ENCODE measurements at places on chromosomes 16 and 17.
A peak's percentile ranks its signal among the peaks of the same experiment; 100 is the strongest.

DNA sequence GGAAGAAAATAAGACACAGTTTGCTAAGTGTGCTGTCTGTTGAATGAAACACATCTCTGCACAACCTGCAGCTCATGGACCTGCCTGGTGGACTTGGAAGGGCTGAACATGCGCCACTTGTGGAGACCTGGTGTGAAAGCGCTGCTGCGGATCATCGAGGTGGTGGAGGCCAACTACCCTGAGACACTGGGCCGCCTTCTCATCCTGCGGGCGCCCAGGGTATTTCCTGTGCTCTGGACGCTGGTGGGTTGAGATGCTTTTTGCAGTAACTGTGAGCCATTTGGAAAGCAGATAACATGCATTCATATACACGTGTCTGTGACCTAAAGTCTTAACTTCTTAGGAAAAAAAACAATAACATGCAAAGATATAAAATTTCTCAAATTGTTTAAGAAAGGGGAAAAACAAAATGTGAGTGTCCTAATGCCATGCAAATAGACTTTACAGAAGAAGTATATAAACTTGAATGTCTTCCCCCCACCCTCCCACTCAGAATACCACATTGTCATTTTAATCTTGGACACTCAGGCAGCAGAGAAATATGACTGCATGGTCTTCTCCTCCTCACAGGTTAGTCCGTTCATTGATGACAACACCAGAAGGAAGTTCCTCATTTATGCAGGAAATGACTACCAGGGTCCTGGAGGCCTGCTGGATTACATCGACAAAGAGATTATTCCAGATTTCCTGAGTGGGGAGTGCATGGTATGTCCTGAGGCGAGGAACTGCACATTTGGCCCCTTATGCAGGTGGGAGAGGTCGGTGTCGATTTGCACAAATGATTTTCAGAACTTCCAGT lies 65.6 kb downstream of the SEC14L1 start:
- no peak for DNase-seq
- peaks cover 36% of the 10 kb centered on the region for H3K36me3 ChIP-seq

DNA sequence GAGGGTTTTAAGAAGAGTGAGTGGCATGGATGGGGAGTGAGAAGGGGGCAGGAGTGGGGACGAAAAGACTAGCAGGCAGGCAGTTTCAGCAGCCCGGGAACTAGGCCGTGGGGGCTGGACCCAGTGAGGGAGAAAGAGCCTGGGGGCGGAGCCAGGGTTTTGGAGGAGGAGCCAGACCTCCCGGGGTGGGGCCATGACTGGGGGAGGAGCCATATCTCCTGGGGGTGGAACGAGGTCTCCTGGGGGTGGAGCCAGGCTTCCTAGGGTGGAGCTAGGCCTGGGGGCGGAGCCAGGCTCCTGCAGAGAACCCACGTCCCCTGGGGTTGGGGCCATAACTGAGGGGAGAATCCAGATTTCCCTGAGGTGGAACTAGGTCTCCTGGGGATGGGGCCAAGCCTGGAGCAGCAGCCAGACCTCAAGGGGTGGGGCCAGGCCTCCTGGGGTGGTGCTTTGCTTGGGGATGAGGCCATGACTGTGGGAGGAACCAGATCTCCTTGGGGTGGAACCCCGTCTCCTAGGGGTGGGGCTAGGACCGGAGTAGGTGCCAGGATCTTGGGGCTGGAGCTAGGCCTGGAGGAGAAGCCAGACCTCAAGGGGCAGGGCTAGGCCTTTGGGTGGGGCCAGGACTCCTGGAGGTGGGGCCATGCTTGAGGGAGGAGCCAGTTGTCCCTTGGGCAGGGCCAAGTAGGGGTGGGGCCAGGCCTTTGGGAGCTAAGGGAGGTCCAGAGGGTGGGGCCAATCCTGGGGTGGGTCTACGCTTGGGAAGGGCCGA lies 41.7 kb upstream of the JPH3 start:
- no peaks in the 10 kb centered on the region for H3K36me3 ChIP-seq
- peaks cover 8% of the 10 kb centered on the region for H3K27me3 ChIP-seq
- H3K4me3 ChIP-seq, result no peak overlapping the region
- peak; percentile 64 for DNase-seq
- H3K4me1 ChIP-seq, result no peaks in the 10 kb centered on the region

DNA sequence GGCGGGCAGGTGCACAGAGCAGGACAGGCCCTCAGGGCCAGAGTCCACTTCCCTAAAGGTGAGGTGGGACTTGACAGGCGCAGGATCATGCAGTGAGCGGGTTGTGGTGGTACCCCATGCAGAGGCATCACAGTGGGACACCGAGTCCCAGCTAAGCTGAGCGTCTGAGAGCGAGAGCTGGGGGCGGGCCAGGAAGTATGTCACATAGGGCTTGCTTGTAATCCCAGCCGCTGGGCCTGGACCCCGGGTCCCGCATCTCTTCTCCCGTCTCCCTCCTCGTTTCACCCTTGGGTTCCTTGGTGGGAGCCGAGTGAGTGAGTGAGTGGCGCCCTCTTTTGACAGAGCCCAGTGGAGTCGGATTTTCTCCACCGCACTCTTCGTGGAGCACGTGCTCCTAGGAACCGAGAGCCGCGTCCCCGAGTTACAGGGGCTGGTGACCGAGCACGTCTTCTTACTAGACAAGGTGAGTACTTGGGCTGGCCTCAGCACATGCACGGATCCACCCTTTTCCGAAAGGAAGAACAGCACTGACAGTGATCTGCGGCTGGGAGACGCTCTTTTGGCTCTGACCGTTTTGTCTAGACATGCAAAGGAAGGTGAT lies 50.8 kb upstream of the ENDOV start:
- peaks cover 81% of the 10 kb centered on the region for H3K36me3 ChIP-seq
- DNase-seq, result peak; percentile 41
- H3K27ac ChIP-seq, result no peak overlapping the region
- no peaks in the 10 kb centered on the region for H3K4me1 ChIP-seq

DNA sequence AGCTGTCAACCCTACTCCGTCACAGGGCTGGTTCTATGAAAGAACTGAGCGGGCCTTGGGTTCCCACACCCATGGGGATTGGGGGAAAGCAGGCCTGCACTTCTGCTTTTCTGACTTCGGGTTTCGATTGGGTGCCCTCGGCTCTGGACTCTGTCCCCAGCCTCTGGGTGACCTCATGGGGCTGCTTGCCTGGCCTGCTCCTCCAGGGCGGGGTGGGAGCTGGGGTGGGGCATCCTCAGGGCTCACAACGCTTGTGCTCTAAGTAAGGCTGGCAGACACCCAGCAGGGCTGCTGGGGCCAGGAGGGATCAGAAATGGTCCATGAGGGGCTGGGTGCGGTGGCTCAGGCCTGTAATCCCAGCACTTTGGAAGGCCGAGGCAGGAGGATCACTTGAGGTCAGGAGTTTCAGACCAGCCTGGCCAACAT lies 19.2 kb downstream of the ARHGAP27 start:
- no peak overlapping the region for H3K4me3 ChIP-seq
- H3K27ac ChIP-seq, result no peak overlapping the region
- H3K27me3 ChIP-seq, result no peaks in the 10 kb centered on the region

DNA sequence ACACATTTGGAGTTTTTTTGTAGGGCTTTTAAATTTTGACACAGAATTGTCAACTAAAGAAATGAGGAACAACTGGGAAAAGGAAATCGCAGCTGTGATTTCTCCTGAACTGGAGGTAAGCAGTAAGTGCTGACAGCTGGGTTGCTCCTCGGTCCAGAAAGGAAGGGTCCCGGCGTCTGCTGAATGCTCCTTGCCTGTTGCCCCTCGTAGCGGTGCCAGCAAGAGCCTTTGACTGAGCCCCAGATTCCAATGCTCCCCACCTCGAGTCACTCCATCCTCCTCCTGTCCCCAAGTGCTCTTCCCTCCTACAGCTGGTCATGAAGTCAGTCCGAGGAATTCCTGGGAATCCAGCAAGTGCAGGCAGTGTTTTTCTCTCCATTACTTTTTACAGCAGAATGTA lies 32.0 kb upstream of the ENDOV start:
- peak overlapping the region; percentile 34 for H3K27ac ChIP-seq
- no peaks in the 10 kb centered on the region for H3K27me3 ChIP-seq
- H3K4me3 ChIP-seq, result no peak overlapping the region

DNA sequence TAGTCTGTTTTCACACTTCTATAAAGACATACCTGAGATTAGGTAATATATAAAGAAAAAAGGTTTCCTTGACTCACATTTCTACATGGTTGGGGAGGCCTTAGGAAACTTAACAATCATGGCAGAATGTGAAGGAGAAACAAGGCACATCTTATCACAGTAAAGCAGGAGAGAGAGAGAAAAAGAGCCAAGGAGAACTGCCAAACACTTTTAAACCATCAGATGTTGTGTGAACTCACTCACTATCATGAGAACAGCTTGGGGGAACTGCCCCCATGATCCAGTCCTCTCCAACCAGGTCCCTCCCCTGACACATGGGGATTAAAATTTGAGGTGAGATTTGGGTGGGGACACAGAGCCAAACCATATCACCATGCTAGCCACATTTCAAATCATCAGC lies 547.9 kb downstream of the CDH13 start:
- DNase-seq, result no peak
- no peak overlapping the region for H3K27ac ChIP-seq
- H3K4me3 ChIP-seq, result no peak overlapping the region
- peaks cover 5% of the 10 kb centered on the region for H3K27me3 ChIP-seq
- H3K4me1 ChIP-seq, result no peaks in the 10 kb centered on the region

DNA sequence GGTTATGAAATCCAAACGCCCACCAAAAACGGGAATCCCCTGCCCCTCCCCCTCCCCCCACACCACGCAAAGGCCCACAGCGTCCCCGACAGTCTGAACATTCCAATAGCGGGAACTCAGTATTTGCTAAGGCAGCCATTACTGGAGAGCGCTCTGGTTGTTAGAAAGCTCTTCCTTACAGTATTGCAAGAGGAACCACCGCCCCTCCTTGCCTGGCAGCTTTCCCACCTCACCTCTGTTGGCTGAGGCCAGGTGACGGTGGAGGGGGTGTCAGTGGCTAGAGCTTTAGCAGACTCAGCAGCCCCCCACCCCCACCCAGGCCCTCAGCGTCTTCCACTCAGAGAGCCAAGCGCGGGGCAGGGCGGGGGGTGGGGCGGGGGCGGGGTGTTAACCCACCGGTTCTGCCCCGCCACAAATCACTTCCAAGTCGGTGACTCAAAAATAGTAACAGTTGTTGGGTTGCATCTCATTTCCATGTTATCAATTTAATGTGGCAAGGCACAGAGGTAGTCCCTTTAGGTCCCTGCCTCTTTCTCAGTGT lies 2.2 kb upstream of the PLEKHH3 start:
- H3K27me3 ChIP-seq, result peaks cover 46% of the 10 kb centered on the region
- DNase-seq, result peak; percentile 65

GRCh38 chr16:14658063-14658462 lies 25.3 kb downstream of the BFAR start:
- peak overlapping the region; percentile 7 for H3K27ac ChIP-seq
- no peaks in the 10 kb centered on the region for H3K27me3 ChIP-seq
- peaks cover 5% of the 10 kb centered on the region for H3K4me1 ChIP-seq
- H3K36me3 ChIP-seq, result peaks cover 41% of the 10 kb centered on the region
